AG04449 (cell line): ENCODE measurements at places on chromosomes 7 and 10.

GRCh38 chr7:76054123-76055120, 6.5 kb downstream of the MDH2 start:
- no peak for DNase-seq

- no peak for DNase-seq
Observed at GRCh38 chr10:132546567-132547420, 9.2 kb downstream of the INPP5A start.

GRCh38 chr7:133957845-133958244, 169.3 kb upstream of the LRGUK start:
- no peak for DNase-seq

- no peak for DNase-seq
Observed at GRCh38 chr10:101682172-101682825, 12.7 kb downstream of the FBXW4 start.

DNA sequence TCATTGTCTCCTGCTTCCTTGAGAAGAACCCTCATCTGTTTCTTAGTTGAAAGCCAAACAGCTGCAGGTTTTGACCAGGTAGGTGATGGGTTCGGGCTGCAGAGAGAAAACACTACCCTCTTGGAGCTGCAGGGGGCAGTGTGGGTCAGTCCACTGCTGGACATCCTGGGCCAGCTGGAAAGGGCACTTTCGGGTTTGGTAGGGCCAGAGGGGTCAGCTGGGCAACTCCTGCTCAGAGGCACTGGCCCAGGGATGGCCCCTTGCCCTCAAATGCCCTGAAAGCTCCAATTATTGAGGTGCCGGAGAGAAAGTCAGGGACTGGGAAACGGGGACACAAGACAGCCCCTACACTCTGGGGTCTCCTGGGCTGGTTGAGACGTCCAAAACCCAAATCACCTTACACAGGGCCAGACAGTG, 90.7 kb downstream of the MKI67 start:
- no peak for DNase-seq

GRCh38 chr10:1575481-1576244, 161.7 kb downstream of the ADARB2 start:
- no peak for DNase-seq

GRCh38 chr7:83610649-83611304, 38.2 kb downstream of the SEMA3E start:
- DNase-seq: no peak

GRCh38 chr10:10294881-10295529, 722.7 kb upstream of the CELF2 start:
- DNase-seq: no peak

DNA sequence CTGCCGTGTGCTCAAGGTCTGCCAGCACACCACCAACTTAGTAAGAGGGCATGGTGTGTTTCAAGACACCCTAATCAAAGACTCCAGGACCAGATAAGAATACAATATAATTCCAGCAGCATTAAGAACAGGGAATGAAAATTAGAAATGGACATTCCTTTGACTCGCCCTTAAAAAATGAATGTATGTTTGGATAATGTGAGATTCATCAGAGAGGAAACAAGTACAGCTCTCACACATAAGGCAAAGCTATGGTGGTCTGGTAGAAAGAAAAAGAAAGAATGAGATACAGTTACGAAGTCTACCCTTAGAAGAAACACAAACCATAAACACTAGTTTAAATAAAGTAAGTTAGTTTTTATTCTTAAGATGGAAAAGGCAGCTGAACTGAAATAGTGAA, 174.8 kb upstream of the ANK3 start:
- no peak for DNase-seq

GRCh38 chr10:123965973-123966895, 74.6 kb upstream of the CPXM2 start:
- DNase-seq: no peak

- no peak for DNase-seq
Observed at GRCh38 chr10:71432956-71433767, 36.4 kb downstream of the CDH23 start.
